Transverse colon (tissue), 4 donors: ENCODE measurements at places on chromosomes 5 and 9.

DNA sequence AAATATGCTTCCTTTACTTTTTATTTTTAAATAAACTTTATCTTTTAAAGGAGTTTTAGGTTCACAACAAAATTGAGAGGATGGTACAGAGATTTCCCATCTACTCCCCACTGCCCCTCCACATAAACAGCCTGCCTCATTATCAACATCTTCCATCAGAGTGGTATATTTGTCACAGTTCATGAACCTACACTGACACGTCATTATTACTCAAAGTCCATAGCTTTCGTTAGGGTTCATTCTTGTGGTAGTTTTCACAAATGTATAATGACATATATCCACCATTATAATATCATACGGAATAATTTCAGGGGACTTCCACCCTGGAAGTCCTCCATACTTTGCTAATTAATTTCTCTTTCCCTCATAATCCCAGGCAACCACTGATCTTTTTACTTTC, 204.9 kb downstream of the SMARCA2 start:
- DNase-seq = no peak

GRCh38 chr5:165187815-165188214, 1682.4 kb downstream of the MAT2B start:
- DNase-seq = no peak

- no peak for DNase-seq
These were observed 107.5 kb downstream of the NREP start for GRCh38 chr5:111649516-111649915.

GRCh38 chr9:97934321-97935115, 3.5 kb downstream of the HEMGN start:
- no peak for DNase-seq

- DNase-seq = no peak
These were observed 415.2 kb downstream of the DNAH5 start for GRCh38 chr5:13529300-13529699.

GRCh38 chr5:119435436-119436132, 16.7 kb upstream of the HSD17B4 start:
- DNase-seq = peak; percentile 74

GRCh38 chr9:12797037-12797436, 22.2 kb downstream of the LURAP1L start:
- no peak for DNase-seq

GRCh38 chr9:23278561-23278960, 547.5 kb downstream of the ELAVL2 start:
- DNase-seq = no peak

DNA sequence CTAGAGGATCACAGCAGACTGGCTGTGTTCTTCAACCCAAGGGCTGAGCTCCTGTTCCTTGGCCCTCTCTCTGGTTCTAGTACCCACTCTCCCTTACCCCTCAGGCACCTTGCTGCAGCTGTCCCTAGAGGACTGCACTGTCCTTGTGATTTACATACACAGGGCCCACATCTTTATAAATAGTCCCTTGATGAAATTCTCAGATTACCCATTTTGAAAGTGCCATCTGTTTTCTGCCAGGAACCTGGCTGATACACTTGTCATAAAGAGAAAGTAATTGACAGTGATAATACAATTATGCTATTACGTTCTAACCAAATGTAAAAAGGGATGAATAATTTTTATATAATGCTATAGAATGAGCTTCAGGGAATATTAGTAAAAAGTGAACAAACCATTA, 16.5 kb upstream of the SPARC start:
- DNase-seq = no peak

DNA sequence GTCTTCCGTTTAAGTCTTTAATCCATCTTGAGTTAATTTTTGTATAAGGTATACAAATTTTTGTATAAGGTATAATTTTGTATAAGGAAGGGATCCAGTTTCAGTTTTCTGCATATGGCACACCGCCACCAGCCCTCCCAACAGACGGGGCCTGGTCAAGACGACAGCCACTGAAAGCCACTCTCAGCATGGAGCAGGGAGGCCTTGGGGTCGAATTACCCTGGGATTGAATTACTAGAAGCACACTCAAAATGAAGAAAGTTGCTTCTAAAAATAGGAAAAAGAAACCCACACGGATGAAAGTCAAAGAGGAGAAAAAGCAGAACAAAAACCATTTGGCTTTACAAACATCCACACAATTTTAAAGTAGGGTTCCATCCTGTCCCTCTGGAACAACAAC, 586.2 kb upstream of the ADAMTS16 start:
- DNase-seq = no peak

DNA sequence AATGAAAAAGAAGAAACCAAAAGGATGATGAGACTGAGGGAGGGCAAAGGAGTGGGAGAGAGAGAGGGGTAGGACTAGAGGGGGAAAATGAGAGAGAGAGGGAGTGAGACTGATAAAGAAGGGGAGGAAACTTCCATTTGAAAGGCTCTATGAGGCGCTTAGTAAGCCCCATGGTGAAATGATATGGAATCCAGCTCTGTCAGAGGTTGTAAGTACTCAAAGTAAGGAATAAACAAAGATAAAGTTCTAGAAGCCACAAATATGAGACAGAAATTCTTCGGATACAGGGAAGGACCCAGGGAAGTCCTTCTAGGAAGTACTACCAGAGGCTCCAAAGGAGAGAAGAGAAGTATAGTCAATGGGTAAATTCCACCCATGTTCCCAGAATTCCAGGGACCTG, 21.7 kb upstream of the VLDLR start:
- DNase-seq = no peak

GRCh38 chr5:38290028-38290653, 31.8 kb downstream of the EGFLAM start:
- no peak for DNase-seq

DNA sequence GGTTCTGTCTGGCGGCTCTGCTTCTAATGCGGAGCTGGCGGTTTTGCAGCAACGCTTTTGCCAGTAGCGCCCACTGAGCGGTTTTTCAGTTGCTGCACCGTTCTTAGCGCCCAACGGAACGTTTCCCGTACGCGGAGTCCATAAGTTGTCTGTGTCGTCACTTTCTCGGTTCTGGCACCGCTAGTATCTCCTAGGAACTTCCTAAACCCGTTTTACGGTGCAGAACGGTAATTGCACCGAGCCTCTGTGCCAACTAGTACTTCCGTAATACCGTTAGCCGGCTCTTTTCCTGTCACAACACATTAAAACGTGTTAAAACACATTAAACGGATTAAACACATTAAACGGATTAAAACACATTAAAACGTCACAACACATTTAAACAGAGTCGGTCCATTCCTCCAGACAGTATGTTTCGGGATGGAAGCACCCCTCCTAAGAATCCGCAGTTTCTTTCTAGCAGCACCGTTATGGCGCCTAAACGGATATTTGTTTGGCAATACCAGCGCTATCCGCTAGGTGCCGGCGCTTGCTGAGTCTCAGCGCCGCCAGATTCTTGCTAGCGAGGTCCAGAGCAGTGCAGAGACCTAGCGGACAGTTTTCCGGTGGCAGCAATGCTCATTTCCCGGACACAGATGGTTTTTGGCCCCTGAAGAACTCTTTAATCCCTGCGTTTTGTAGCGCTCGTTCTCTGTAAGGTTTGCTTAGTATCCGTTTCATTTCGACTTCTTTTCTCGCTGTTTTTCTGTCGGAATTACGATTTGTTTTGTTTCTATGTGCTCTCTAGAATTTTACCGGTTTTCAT, 45.4 kb downstream of the ANXA2R start:
- DNase-seq = peak; percentile 91

GRCh38 chr5:9626955-9627354, 3.2 kb downstream of the TAS2R1 start:
- DNase-seq = no peak

DNA sequence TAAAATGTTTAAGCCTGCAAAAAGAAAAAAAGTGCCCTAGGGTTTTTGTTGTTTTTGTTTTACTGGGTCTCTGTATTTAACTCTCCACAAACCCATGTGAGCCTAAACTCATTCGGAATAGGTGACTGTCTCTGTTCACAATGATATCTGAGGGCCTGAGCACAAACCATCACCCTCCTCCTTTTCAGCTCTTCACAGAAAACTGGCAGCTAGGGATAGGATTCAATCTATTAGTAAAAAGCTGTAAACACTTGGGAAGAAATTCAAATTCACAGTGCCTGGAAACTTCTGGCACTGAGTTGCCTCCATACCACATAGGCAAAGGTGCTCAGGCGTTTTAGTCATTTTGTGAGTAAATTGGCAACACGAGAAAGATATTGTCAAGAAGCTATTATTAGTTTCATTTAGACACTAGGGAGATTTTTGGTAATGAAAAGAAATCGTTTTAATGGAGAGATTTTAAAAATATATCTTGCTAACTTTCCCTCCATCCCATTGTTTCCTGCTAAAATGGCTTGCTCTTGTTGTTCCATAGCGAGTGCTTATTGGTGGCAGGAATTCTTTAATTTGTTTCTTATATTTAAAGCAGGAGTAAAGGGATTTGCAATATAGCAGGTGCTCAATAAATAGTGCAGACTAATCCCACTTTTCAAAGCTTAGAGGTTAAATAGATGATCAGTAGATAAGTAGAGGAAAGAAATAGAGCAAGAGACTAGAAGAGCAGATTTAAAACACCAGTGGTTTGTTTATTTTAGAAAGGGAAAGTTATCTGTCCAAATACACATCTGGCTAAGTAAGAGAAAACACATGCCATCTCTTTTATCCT, 9.7 kb downstream of the FOXD1 start:
- no peak for DNase-seq
